ENCODE measurements at places on chromosomes 3 and 15.

DNA sequence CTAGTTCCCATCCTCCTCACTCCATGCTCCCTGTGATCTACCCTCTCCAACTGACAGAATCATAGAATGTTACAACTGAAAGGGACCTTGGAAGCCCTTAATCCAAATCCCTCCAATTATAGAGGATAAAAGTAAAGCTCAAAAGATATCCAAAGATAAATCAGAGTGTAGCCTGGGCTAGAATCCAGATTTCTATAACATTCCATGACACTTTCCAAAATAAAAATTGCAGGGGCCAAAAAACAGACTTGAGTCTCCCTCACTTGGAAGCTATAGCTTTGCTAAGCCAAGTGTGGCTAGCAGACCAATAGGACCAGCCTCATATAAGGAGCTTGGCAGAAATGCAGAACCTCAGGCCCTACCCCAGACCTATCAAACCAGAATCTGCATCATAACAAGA lies 148.1 kb downstream of the NTRK3 start:
- DNase-seq = no peak

DNA sequence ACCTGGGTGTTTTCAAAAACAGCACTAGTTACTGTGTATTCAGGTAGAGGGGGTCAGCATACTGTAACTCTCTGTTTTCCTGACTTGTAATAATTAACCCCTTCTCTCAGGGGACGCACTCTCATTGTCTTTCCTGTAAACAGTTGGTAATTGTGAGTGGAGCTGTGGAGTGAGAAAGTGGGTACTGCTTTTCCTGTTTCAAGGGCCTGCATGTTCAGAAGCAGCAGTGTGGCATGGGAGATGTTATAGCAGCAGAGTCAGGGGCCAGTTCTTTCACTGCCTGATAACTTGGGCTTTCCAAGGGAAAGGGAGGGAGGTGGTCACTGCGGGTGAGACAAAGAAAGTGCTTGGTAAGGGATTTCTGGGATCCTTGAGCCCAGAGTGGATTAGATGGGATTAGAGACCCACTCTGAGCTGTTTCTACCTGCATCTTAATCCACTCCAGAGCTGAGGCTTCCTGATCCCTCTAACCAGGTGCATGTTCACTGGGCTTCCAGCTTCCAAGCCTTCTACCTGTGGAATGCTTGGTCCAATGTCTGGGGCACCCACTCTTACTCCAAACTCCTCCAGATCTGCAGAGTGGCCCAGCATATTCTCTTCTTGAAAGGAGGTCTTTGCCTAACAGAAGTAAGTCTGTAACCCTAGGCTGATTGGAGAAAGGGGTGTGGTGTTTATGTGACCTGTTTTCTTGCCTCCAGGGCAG lies 105.2 kb downstream of the RPLP1 start:
- no peak for DNase-seq

GRCh38 chr3:85193565-85193964 lies 234.8 kb downstream of the CADM2 start:
- no peak for DNase-seq

DNA sequence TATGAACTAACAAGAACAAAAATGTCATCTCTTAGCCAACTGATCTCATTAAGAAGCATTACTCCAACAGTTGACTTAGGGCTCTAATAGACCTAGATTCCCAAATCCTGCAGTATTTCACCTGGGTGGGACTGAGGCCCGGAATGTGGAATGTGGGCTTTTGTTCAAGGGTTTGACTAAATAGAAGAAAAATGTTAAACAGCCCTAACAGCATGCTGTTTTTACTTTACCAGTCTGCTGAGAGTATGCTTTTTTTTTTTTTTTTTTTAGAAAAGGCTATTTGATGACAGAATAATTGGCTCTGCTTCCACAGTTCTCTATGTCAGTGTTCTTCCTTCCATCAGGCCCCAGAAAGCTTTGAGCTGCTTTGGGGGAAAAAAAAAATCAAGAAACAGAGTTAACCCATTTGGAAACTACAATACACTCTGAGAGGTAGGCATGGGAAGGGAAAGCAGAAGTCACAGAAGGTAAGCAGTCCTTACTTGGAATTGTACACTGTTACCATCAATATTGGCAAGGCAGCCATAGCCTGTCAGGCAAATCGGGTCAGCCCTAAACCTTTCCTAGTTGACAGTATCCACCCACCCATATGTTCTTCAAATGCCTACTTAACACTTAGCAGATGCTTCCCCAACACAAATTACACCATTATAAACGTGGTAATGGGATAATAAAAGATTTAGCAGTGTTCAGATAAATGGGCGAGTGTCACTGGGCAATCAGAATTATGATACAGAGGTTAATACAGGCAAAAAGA lies 224.2 kb downstream of the CNTN3 start:
- DNase-seq = no peak

DNA sequence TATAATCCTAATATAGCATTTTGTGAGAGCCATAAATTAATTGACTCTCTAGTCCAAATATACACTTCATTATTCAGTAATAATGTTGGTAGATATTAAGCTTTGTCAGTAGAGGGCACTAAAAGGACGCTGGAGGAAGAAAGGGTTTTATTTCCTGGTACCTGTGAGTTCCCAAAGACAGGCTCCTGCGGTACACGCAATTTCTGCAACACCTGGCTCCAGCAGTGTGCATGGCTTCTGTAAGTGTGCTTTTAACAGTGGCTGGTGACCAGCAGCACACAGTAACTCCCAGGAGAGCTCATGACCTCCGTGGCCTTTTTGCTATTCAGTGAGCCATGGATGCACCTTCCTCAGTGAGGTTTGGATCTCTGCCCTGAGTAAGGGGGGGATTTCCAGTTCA lies 338.3 kb upstream of the ZNF385D start:
- no peak for DNase-seq

GRCh38 chr3:40920041-40920440 lies 279.3 kb upstream of the CTNNB1 start:
- no peak for DNase-seq

GRCh38 chr15:52463638-52464037 lies 65.0 kb downstream of the MYO5A start:
- no peak for DNase-seq

DNA sequence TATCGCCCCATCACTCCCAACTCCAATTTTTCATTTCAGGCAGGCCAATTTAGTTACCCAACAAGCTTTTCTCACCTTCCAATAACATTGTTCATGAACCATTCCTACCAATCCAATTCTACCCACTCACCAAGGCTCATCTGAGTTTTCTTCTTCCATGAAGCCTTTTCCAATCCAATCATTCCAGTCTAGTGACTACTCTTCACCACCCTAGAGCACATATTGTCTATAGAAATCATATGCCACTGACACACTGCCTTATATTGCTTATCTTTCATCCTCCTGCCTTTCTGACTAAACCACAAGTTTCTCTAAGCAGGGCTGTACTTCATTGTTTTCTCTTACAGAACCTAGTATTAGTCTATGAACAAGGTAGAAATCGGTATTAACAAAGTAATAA lies 11.4 kb downstream of the CCDC14 start:
- no peak for DNase-seq

DNA sequence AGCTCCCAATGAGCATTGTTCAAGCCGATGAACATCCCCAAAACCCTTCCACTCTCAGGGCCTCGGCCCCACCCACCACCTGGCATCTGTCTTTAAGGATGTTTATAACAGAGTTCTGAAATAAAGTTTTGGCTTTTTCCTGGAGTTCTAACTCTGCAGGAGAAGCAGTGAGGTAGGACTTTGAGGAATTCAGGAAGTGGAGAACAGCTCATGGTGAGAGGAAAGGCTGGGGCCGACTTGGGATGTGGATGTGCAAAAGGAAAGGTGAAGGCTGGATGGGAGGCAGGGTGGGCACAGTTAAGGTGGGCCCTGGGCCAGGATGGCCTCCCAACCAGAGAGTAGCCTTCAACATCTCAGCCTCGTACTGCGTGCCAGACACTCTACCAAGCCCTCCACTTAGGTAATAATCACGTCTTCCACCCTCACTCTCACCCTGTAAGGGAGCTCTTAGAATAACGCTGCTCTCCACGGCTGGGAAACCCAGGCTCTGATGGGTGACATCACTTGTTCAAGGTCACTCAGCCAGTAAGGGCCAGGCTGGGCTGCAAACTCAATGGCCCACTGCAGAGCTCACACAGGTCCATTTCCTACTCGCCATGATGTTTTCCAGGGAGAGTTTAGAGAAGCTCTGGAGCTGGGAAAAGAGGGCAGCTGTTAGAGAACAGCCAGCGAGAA lies 28.5 kb downstream of the LIPC start:
- DNase-seq = no peak

- no peak for DNase-seq
Measured at GRCh38 chr15:37220949-37221670, 120.8 kb upstream of the MEIS2 start.

- no peak for DNase-seq
Measured at GRCh38 chr3:193593668-193594030, 641 bp downstream of the OPA1 start.

DNA sequence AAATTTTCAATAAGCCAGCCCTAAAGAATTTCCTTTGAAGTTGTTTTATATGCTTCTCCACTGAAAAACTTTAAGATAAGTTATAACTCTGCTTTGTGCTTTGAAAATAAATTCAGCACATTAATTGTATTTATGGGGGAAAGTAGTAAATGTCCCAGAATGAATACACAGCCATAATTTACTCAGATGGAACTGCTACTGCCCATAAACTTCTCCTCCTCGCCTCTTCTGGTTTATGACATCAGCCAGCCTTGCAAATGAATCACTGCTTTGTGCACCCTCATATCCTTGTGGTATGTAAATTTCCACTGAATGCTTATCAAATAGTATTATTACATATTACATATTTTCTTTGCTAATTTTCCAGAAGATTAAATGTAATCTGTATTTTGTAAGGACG lies 302.0 kb downstream of the DIPK2A start:
- no peak for DNase-seq

- DNase-seq = no peak
Measured at GRCh38 chr3:42511736-42512135, 9.3 kb downstream of the VIPR1 start.

GRCh38 chr15:41919954-41920538 lies 26.2 kb upstream of the SPTBN5 start:
- DNase-seq = no peak

DNA sequence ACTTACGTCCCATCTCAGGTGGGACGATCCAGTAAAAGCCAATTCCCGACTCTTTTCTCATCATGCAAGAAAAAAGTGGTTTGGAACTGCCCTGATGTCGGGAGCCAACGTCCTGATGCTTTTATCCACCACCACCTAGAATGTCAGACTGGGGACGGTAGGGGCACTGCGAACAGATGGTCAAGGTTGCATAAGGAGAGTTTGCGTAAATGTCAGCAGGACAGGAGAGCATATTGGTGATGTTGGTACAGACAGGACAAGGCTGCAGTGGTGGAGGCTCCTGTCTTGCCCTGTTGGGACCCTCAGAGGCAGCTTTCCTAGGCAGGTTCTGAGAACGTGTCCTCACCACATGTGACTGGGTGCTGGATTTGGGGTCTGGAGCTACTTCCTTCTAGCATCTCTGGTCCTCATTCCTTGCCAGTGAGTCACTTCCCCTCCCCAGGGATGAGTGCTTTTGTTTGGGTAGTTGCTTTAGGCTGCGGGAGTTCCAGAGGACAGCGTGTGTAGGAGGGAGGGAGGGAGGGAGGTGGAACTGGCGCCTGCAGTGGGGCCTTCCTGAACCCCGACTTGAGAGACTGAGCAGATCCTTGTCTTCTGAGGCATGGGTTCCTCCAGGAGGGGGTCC lies 21.0 kb downstream of the THSD4 start:
- DNase-seq = no peak

DNA sequence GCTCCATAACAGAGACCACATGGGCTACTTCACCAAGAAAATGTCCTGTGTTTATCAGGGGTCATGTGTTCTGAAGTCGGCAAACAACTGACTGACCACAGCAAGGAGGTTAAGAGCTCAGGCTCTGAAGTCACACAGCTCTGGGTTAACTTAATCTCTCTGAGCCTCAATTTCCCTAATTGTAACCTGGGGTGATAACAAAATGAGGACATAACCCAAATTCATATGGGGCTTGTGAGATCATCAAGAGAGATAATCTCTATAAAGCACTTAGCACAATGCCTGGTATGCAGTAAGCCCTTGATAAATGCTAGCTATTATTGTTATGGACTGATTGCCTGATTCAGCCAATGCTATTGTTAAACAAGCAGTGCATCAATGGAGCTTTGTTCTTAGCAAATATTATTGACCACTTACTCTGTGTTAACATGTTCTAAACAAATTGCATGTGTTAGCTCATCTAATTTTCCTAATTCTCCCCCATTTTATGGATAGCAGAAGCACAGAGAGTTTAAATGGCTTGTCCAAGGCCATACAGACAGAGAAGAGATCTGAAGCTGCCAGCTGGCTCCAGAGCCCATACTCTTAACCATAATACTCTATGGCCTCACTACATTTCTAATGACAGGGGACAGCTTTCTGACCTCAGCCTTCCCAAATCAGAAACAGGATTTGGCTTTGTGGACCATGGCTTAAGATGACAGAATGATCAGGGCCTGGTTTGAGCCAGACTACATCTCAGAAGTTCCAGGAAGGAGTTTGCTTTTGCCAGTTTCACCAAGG lies 78.3 kb downstream of the SHQ1 start:
- DNase-seq = no peak

DNA sequence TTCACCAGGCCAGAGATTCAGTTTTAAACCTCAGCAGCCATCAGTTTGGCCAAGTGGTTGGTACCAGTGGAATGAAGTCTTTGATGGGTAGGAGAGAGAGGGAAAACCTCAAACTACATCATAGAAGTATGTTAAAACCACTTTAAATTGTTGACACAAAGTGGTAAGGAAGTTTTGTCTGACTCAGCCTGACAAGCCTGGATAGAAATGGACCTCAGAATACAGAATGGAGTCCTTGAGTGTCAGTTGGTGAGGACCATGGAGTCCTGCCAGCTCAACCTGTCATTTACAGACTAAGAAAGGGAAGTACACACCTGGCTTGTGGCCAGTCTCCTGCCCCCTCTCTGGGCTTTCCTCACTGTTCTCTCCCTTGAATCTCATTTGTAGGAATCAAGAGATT lies 12.1 kb downstream of the EAF1 start:
- DNase-seq = no peak

GRCh38 chr3:57078635-57079473 lies 18.4 kb downstream of the SPATA12 start:
- DNase-seq = no peak

DNA sequence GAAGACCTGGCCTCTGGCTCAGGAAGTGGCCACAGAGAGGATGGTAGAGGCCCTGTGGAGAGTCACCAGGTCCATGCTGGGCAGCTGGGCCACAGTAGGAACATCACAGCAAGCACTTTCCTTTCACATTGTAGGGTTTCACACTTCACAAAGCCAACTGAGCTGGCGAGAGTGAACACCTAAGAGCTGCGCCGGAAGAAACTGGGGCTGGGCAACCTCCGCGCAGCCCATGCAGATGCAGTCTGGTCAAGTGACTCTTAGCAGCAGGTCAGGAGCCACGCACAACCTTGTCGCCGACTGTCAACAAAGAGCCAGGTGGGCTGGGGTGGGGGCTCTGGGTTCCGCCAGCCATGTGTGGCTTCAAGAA lies 15.3 kb upstream of the SHISA5 start:
- no peak for DNase-seq
